GM23248 (cell line): ENCODE measurements at places on chromosomes 4 and X. TPM values are rescaled to one million over a fixed set of nuclear protein-coding genes. Genes with fewer than 3 reads are reported as not detected.

The USP17L27 gene
- total RNA-seq: not detected in 2 replicates

The XAGE1A gene
- total RNA-seq: not detected in 2 replicates

The SOWAHD gene
- total RNA-seq: 0.22 TPM in 1 of 2 replicates, not detected in the other

The KIAA0232 gene
- total RNA-seq: 20.6 and 32.6 TPM in 2 replicates

The NLGN4X gene
- under 0.01 TPM in 1 of 2 replicates, not detected in the other for total RNA-seq
